ENCODE measurements at places on chromosomes 6 and 20.

DNA sequence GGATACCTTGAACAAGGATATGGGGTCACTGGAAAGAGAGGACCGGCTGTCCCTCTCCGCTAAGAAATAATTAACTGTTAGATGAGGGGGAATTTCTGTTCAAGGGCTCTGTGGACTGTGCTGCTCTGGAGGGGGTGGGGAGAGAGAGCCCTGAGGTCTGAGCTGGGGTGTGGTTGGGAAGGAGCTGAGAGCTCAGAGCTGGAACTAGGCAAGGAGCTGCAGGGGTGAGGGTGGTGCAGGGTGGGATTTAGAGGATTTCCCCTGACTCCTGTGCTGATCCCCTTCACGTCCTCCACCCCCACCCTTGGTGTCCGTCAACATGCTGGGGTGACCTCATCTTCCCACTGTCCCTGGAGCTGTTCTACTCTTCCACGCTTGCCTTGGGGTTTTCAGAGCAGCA, 52.5 kb downstream of the HLA-A start:
- DNase-seq = no peak

DNA sequence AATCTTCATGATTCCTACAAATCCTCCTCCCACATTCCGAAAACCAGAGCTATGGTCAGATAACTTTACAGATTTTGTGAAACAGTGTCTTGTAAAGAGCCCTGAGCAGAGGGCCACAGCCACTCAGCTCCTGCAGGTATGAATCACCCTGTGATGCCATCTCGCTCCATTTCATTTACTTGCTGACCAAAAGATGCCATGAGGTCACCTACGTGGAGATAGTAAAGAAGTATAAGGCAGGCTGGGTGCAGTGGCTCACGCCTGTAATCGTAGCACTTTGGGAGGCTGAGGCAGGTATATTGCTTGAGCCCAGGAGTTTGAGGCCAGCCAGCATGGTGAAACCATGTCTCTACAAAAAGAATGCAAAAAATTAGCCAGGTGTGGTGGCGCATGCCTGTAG, 30.9 kb downstream of the STK4 start:
- no peak for DNase-seq

GRCh38 chr6:160137989-160138835, 16.6 kb downstream of the SLC22A1 start:
- no peak for DNase-seq

DNA sequence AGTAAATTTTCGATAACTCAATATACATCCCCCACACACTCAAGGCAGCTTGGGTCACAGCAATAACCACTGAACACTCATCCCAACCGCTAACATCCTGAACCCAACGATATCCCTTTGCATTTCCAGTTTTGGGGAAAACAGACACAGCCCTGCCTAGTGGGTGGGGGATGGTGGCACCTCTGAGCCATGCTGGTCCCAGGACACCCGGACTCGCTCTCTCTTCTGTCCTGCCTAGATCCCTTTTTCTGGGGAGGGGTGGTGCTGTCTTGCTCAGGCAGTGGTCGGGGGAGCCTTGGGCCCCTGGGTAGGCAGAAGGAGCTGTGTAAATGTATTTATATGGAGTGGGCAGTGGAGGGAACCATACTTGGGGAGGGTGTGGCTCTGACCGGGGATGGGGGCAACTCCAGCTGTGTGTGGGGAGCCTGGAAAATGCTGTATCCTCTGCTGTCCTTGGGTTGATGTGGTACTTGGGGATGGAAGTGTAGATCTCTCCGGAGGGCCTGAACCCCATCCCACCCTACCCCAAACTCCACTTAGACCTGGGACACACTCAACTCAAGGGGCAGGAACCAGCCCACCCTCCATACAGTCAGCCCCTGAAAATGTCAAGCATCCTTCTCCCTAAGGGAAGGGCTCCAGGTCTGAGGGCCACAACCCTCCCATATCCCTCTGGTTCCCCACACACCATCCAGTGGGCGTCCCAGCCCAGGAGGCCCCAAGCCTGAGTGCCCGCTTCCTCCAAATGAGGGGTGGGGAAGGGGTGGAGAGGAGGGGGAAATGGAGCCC, 23.7 kb upstream of the SLC22A7 start:
- DNase-seq = no peak

DNA sequence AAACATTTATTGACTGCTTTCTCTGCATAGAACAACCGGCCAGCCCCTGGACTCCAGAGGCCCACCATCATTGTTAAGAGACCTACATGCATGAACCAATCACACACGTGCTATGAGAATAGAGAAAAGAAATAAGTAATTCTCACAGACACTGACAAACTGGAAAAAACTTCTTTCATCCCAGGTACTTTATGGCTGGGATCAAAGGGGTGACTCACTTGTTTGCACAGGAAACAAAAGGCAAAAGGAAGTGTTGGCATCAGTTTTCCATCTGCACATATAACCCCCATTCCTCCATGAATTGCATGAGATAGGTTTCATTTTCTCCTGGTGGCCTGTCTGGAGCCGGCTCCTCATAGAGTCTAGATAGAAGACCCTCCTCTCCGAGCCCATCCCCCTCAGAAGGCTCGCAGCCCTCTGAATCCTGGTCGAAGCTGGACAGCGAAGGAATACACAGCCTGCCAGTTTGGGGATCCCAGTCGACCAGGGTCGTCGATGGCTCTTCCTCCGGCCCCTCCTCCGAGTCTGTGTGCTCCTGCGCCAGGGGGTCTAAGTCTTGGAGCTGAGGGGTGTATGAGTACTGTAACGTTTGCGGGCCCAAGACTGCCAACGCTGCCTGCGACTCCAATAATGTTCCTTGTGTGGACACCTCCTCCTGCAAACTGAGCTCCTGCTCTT, 43.3 kb downstream of the IL20RA start:
- no peak for DNase-seq

- DNase-seq = no peak
Observed at GRCh38 chr20:62644044-62644795, 1.9 kb downstream of the SLCO4A1 start.

- no peak for DNase-seq
Observed at GRCh38 chr6:39791850-39792539, at the start of gene DAAM2. Gene DAAM2, plus strand, starts transcription at chr6:39792376. Its CDS starts 63,927 bp downstream, at chr6:39856303.

GRCh38 chr20:13791540-13792459, 7.0 kb downstream of the NDUFAF5 start:
- no peak for DNase-seq

- DNase-seq = no peak
Observed at GRCh38 chr20:516799-517198, 26.8 kb downstream of the CSNK2A1 start.

DNA sequence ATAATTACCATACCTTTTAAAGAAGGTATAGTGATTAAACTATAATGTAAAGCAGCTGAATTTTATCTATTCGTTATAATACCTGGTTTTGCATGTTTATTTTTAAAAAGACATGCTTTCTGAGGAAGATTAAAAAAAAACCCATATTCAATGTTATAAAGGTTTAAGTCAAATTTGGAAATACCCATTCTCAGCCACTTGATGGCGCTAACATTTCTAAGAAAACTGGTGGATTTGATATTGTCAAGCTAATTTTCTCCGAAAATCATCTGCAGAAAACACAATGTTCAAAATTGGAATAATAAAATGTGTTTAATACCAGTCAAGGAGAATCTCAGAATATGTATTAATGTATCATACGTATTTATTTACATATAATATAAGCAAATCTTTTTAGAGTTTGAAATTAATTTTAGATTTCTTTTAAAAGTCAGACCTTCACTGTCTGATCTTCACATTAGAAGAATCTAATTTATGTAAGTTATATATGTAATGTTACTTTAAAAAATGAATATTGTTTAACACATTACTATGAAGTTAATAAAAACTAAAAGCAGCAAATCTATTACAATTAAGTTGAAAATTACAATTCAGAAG, 35.0 kb downstream of the SHPRH start:
- DNase-seq = no peak

DNA sequence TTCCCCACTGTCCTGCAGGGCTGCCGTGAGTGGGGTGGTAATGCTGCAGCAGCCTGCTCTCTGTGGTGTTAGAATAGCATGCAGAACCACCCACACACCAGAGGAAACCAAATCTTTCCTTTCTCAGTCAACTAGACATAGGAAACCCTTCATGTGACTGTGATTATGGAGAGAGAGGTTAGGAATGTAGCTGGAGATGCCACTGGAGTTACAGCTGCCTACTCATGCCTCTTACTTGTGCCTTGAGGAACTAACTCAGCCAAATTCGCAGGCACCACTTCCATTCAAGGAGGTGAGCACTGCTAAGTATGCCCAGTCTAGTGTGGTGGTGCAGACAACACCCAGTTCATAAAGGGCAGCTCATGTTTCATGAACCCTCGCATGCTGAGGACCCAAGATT, 27.4 kb downstream of the MUC22 start:
- no peak for DNase-seq

GRCh38 chr6:15500078-15500740, 162.6 kb downstream of the DTNBP1 start:
- DNase-seq = no peak

- DNase-seq = no peak
Observed at GRCh38 chr20:48186447-48186846, 401.2 kb upstream of the SULF2 start.

DNA sequence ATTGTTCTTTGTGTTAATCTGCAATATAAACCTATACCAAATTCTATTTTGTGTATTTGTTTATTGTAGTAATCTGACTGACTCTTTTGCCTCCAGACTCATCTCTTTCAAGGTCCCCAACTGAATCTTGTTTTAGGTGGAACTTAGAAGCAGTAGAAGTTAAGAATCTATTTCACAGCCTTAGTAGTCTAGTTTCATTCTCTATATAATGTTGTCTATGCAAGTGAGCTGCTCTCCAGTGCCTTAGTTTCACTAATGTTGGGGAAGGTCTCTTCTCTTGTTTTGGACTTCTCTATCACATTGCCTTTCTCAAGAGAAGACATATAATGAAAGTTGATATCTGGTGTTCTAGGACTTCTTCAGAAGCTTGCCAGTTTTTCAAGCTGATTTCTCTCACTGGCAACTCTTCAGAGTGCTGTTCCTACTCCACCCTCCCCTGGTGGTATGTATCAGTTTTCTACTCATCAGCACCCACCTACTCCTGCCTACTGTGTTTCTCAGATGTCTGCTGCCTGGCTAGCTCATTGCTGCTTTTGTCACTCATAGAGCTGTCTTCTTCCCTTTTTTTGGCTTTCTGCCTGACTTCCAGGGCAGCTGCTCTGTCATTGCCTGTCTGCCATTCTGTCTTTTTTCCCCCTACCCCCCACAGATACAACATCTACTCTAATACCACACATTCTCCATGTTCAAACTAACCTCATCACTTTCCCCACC, 82.1 kb downstream of the PTPRA start:
- DNase-seq = no peak

DNA sequence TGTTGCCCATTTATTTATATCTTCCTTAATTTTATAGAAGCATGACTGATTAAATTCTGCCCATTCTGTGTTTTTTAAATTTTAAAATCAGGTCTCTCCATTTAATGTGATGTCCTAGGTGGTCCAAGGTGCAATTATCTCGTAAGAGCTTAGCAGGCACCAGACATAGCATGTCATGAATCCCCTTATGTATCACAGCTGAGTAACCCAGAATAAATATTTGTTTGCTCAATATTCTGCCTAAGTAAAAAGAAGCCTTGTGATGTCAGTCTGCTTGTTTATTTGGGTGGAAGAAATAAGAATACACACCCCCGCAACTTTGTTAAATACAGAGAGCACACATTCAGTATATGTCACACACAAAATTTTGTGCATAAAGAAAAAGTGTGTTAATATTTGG, 211.3 kb downstream of the FARS2 start:
- no peak for DNase-seq

DNA sequence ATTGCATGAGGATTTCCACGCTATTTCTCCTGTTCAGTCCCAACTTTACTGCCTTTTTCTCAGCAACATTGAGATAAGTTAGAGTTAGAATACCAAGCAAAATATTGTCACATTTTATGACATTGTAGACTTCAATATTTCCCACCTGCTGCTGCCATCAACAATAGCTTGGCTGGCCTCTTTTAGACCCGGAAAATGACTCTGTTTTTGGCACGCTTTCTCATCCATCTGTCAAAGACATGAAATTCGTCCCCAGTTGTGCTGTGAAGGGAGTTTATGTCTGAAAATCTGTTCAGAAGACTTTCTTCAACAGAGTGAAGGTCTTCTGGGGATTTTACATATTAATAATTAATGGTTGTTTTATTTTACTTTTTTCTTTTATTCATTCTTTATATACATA, 857.3 kb downstream of the FRK start:
- DNase-seq = no peak

DNA sequence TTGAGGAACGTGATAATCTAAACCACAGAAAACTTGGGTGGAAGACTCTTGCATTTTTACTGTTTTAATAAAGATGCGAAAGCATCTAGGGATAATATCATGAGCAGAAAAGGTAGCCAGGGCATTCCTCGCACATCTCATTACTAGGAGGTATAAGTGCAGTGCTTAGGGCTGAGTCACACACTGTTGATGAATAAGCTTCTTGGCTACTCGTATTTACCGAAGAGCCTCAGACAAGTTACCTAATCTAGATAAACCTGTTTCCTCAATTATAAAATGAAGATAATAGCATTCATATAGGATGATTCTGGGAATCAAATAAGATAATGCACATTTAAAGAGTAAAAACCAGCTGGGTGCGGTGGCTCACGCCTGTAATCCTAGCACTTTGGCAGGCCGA, 780 bp upstream of the KIAA0319 start:
- DNase-seq = no peak

DNA sequence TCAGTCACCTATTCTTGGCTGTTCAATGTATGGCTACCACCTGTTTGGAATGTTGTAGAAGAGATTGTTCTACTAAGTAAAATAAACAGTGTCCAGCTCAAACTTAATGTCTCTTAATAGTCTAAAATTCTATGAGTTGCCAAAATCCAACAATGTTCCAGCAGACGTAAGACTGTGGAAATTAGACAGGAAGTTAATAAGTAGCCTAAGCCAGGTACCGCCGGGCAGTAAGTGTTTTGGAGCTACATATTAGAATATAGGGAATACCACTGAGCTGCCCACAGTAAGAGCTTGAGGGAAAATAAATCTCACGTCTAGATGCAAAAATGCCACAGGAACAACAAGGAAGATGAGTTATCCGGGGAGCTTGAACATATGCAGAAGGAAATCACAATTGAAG, 7.8 kb upstream of the MANEA start:
- DNase-seq = no peak

GRCh38 chr20:37526238-37526838, 1.3 kb downstream of the BLCAP start:
- no peak for DNase-seq

- DNase-seq = no peak
Observed at GRCh38 chr6:80142586-80142985, 36.1 kb downstream of the BCKDHB start.

Measured in cortex of kidney (tissue), 1 donor.